ENCODE measurements at places on chromosomes 1 and 21.
A peak's percentile ranks its signal among the peaks of the same experiment; 100 is the strongest.

- DNase-seq, result no peak
Observed at GRCh38 chr1:33560680-33561079, 88.2 kb downstream of the ZSCAN20 start.

DNA sequence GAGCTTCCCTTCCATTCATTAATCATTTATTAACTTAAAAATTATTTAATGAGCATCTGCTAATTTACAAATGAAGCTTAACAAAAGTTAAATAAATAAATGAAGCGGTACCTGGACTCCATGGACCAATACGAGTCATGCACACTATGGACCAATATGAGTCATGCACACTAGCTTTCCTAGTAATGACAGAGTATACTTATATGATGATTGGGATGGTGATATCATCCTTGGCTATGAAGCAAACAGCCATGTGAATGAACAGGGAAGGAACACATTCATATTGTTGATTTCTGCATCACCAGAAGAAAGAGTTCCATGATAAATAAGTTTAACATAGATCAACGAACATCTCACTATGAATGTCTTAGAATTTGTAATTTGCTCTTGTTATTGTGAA is 109.9 kb downstream of the SPAG17 start:
- DNase-seq, result no peak

GRCh38 chr1:247487057-247487456 is 29.2 kb upstream of the OR2B11 start:
- peak; percentile 27 for DNase-seq

GRCh38 chr1:243343970-243344937 is 88.4 kb downstream of the SDCCAG8 start:
- DNase-seq, result no peak

GRCh38 chr1:23341931-23342692 is 2.0 kb downstream of the HNRNPR start:
- no peak for DNase-seq

- DNase-seq, result no peak
Observed at GRCh38 chr1:29064064-29064463, 59.6 kb downstream of the TMEM200B start.

- no peak for DNase-seq
Observed at GRCh38 chr1:78619803-78620579, at the start of gene IFI44L. Gene IFI44L, plus strand, starts transcription at chr1:78620448. Its CDS starts 7,468 bp downstream, at chr1:78627916.

GRCh38 chr1:193700710-193701355 is 514.4 kb upstream of the B3GALT2 start:
- no peak for DNase-seq

DNA sequence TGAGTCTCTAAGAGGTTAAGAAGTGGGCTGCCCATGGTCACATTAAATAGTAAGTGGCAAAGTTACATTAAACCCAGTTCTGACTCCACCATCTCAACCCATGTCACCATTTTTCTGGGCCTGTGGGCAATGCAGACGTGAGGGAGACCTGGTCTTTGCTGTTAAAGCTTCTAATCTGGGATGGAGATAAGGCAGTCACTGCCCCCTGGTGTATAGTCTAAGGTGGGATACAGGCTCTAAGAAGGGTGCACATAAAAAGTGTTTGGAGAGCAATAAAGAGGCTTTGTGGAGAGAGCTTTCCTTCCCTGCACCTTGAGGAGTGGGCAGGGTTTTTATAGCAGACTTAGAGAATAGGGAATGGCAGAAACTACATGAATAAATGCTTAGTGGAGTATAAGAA is 141.3 kb downstream of the ROR1 start:
- no peak for DNase-seq

DNA sequence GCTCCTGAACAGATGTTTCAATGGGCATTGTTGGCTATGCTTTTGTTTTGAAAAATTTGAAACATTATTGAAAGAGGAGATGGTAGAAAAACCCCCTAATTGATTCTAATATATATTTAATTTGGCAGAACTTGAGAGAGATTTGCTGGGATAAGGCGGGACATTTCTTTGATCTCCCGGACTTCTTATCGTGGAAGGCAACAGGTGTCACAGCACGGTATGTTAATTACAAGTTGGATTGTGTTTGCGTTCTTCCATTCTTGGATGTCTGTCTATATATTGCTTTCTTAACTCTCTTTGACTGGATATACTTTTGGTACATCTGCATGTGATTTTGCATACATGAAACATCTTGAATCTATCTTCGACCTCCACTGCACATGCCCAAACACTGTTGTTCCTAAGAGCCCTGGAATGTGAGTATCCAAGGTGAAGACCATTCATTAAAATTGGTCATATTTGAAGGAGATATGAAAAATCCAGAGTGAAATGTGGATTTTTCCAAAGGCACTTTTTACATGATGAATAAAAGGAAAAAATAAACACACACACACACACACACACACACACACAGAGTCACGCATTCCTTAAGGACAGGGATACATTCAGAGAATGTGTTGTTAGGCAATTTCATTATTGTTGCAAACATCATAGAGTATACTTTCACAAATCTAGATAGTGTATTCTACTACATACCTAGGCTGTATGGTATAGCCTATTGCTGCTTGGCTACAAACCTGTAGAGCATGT is 81.9 kb downstream of the FGGY start:
- DNase-seq, result no peak

GRCh38 chr1:58885998-58886397 is 102.2 kb upstream of the JUN start:
- no peak for DNase-seq

DNA sequence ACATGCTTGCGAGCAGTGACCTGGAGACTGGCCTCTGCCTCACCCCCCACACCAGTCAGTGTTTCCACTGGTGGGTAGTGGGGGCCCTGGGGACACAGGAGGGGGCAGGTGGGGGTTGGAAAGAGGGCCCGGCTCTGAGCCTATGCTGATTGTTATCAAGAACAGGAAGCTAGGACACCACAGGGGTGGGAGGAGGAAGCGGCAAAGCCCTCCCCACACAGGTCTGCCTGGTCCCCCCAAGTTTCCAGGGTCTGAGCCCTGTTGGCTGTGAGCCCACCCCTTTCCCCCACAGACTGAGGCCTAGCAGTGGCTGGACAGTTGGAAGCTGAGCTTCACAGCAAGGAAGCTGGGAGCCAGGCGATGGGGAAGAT is 1.6 kb upstream of the PTPN7 start:
- no peak for DNase-seq

GRCh38 chr1:179806333-179806732 is 63.2 kb downstream of the FAM163A start:
- no peak for DNase-seq

DNA sequence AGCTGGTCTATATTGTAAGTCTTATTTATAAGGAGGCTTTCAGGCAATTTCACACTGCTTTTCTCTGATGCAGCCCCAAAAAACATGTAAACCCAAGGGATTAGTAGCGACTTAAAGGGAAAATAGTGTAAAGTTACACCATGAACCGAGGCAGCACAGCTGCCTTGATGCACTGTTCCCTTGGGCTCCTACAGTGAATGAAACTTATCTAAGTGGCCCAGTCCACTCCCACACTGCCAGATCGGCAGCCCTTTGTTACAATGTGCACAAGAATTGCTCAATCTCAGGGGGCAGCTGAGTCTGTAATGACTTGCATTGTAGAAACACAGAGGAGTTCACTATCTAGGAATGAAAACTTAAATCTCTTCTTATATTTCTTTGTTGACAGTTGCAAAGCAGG is 120.8 kb upstream of the ADGRL2 start:
- DNase-seq, result peak; percentile 32

DNA sequence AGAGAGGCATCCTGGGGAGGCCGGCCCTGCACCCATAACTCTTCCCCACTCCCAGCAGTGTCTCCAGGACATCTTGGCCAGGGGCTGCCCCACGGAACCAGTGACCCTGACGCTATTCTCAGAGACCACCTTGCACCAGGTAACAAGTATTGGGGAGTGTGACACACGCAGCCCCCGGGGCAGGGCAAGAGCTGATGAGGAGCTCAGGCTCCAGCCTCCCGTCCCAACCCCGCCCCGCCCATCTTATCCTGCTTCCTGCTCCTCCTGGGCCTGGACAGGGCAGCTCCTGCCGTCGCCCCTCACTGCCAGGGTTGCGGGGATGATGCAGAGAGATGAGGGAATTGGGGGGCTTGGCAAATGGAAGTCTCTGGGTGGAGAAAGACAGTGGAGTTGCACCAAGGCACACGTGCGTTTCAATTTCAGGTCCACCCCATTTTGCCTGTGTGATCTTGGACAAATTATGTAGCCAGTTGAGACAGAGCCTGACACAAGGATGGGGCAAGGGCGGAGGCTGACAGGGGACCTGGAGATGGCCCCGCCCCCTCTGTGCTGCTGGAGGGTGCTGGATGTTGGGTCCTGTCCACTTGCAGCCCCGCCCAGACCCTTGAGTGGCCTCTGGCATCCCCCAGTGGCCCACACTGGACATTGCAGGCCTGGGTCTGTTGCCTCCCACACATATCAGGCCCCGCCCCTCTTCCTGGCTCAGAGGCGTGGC is 10.7 kb downstream of the CLCNKA start:
- peak; percentile 98 for DNase-seq

DNA sequence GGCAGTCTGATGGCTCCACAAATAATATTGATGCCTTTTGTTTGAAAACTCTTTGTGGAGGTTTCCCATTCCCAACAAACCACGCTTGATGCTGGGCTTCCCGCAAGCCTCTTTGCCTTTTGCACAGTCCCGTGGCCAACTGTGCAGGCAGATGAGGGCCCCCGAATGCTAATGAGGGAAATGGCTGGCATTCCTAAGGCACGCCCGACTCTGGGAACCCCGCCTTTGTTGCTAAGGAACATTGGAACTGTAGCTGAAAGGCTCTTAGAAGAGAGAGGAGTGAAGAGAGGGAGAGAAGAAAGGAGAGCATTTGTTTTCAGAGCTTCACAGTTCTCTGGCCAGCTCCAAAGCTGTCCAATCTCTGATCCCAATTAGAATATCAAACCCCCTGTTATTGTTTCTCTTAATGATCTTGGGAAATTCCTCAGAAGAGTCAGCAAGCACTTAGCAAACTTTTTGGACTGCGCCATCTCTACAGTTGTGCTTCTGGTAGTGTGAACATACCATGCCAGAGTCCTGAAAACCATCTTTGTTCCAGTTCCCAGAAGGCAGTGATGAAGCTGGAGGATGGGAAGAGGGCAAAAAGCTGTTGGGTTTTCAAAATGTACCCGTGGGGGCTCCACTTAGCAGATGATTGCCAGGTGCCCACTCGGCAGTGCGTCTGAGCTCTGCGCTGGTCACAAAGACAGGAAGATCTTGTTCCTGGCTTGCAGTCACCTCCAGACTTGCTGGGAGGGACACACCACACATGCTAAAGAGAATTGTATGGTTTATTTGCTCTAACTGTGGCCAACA is 60.1 kb upstream of the CYP2J2 start:
- DNase-seq, result no peak

GRCh38 chr1:209409780-209410179 is 173.7 kb upstream of the CAMK1G start:
- no peak for DNase-seq

GRCh38 chr1:228058172-228058948 is 24.1 kb upstream of the ARF1 start:
- DNase-seq, result no peak

DNA sequence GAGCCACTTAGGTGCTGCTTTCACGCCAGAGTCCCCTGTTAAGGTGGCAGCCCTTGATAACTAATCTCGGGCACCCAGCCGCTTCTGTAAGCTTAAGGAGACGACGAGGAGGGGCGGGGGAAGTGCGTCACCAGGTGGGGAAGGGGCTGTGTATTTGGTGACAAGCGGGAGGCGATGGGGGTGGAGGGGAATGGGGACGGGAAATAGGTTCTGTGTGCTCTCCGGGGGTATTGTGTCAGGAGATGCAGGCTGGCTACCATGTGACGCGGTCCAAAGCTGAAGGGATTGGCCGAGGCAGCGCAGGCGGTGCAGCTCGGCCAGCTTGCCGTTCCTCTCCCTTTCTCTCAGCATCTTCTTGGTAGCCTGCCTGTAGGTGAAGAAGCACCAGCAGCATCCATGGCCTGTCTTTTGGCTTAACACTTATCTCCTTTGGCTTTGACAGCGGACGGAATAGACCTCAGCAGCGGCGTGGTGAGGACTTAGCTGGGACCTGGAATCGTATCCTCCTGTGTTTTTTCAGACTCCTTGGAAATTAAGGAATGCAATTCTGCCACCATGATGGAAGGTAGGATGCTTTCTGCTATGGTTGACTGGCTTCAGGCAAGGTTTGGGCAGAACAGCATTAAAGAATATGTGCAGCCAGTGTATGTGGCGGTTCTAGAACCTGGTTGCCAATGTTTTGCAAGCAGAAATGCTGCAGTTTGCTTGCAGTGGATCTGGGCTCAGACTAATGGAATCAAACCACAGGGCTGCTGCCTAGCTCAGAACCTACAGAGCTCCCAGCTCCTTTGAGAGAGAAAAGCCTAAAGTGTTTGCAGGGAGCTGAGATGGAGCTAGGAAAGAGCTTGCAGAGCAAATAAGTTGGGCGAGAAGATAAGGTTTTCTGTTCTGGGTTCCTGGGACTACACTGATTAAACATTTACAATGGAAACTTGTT is at the start of gene SGIP1:
Gene SGIP1 (plus strand): TSS at position 350 of the 937 bp plus-strand sequence. CDS start 206 bp downstream, at position 556.
- DNase-seq, result peak; percentile 72

DNA sequence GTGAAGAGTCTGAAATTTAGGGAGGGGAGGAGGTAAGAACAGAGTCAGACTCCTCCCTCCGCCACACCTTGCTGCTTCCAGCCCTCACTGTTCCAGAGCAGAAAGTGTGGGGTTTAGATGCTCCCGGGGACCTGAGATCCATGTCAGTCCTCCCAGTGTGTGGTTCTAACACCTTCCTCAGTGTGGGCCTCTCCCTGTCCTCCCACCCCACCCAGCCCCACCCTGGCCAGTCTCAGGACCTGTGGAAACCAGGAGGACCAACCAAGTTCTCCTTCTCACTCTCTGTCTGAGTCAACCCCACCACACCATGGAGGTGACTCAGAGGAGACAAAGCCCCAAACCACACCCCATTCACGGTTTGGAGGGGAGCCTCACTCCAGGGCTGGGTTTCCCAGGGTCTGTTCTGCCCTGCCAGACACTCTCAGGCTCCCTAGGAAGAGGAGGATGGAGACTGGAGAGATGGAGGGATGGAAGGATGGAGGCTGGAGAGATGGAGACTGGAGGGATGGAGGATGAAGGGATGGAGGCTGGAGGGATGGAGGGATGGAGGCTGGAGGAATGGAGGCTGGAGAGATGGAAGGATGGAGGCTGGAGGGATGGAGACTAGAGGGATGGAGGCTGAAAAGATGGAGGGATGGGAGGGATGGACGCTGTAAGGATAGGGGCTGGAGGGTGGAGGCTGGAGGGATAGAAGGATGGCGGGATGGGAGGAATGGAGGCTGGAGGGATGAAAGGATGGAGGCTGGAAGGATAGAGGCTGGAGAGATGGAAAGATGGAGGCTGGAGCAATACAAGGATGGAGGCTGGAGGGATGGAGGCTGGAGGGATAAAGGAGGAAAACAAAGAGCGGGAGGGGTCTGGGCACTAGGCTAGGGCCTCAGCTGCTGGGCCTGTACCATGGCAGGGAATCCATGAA is 100.9 kb upstream of the RUNX3 start:
- DNase-seq, result no peak

DNA sequence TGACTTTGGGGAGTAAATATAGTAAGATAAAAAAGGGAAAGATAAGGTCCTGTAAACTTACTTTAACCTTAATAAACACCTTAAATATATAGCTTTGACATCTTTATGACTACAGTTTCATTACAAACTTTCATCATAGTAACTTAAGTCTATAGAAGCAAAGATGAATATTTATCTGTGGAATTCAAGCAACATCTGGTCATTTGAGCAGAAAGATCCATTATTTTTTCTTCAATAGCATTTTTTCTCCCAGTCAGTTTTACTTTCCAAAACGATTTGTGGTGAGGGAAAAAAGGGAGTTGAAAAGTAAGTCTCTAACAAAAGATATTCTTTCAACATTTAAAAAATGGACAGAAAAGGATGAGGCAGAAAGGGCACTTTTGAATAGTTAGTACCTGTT is 69.0 kb downstream of the HMCN1 start:
- DNase-seq, result no peak

GRCh38 chr21:42337830-42338728 is 12.7 kb downstream of the TFF2 start:
- peak; percentile 81 for DNase-seq

- DNase-seq, result no peak
Observed at GRCh38 chr1:247445526-247446356, 12.2 kb downstream of the OR2B11 start.

Data from ELF-1 (cell line).